ENCODE measurements at places on chromosomes 5 and 9.

GRCh38 chr9:119986713-119987112 lies 593.3 kb downstream of the CDK5RAP2 start:
- DNase-seq, result no peak

DNA sequence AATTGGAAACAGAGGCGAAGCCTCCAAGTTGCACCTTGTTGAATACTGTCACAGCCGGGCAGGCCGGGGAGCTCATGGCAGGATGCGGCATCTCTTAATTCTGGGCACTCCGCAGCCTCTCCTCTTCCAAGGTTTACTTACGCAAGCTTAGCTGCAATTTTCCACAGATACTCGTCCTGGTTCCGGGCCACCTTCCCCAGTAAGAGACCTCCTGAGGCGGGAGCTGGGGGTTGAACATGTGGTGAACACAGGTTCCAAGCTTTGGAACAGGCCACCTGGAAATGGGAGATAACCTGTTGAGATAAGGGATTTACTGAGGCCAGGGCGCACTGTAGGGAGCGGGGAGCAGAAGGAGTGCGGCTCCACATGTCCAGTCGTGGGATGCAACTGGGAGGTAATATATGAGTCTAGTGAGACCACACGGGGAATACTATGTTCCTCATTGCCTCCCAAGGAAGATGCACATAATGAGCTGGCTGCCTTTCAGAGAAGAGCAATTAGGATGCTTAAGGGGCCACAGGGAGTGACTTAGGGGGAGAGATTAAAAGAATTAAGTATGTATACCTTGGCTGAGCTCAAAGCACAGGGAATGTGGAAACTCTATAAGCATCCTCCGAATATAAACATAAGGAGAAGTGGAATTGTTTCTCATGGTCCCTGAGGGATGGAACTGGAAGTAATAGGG lies 335.2 kb downstream of the CWC27 start:
- no peak for DNase-seq

- no peak for DNase-seq
These were observed 6.2 kb downstream of the TENT4A start for GRCh38 chr5:6719417-6719816.

DNA sequence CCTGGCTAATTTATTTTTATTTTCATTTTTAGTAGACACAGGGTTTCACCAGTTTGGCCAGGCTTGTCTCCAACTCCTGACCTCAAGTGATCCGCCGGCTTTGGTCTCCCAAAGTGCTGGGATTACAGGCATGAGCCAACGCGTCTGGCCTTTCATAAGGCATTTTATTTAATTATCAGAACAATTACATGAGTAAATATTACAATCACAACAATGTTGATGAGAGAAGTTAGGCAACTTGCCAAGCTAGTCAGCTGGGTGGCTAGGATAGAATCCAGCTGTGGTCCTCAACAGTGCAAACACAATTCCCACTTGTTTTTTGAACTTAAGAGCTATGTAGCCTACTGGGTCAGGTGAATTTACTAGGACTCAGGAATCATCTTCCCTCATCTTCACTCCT lies 22.0 kb downstream of the C9orf57 start:
- no peak for DNase-seq

GRCh38 chr9:113805486-113806132 lies 70.5 kb upstream of the ZNF618 start:
- DNase-seq, result no peak

DNA sequence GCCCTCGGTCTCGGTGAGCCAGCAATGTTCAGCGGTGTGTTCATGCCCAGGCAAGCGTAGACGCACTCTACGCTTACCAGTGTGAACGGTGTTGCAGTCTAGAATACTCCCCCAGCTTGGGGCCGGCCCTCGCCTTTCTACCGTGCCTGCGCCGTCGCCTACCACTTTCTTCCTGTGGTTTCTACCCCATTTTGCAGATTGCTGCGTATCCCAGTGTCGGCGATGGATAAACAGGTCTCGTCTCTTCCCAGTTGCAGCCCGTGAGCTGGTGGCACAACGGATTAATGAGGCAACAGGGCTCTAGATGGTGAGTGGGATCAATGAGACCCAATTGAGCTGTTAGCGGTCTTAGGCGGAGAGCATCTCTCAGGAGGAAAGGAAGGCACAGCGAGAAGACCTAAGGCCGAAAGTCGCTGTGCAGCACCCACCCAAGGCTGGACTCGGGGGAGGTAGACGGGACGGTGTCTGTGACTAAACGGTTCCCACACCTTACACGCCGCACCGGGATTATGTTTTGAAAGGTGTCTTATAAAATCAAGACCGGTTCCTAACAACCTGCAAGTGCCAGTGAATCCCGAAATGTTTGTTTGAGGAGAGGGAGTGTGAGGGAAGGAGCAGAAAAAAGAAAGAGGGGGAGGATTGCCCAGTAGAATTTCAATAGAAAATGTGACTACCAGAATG lies 5.8 kb downstream of the OTP start:
- no peak for DNase-seq

DNA sequence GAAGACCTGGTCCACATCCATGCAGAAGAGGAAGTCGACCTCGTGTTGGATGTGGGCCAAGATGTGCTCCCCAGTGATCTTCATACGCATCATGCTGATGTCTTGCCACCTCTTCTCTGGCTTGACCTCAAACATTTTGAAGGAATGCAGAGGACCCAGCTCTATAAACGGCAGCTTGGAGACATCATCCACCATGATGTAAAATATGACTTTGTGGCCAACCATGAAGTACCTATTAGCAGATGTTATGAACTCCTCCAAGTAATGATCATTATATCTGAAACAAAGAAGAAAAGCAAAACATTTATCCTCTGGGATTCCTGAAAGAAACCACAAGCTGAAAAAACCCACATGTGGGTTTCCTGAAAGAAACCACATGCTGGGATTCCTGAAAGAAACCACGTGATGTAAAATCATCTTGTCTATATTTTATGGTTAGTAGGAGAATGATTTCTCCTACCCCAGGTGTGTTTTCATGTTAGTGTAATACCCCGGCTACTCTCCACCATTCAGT lies 52.3 kb downstream of the GGTA1 start:
- peak; percentile 70 for DNase-seq

DNA sequence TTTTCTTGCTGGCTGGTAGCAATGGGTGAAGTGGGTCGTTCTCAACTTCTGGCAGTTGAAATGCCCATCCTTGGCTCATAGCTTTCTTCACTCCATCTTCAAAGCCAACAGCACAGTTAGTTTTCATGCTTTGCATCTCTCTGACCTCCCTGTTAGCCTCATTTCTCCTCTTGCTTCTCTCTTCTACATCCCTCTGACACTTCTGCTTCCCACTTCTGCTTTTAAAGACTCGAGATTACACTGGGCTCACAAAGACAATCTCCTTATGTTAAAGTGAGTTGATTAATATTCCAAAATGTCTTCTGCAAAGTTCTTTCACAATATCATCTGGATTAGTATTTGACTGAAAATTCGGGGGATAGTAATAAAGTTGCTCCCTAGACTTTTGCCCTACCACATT lies 684.8 kb upstream of the CCNG1 start:
- DNase-seq, result no peak

- DNase-seq, result peak; percentile 62
These were observed 73.2 kb upstream of the EPB41L4A start for GRCh38 chr5:112492291-112492690.

Measured in EH (cell line).